Left kidney (tissue), 8 donors: ENCODE measurements at places on chromosomes 1 and 21.

GRCh38 chr1:154741741-154742495, 128.2 kb downstream of the KCNN3 start:
- DNase-seq = no peak

DNA sequence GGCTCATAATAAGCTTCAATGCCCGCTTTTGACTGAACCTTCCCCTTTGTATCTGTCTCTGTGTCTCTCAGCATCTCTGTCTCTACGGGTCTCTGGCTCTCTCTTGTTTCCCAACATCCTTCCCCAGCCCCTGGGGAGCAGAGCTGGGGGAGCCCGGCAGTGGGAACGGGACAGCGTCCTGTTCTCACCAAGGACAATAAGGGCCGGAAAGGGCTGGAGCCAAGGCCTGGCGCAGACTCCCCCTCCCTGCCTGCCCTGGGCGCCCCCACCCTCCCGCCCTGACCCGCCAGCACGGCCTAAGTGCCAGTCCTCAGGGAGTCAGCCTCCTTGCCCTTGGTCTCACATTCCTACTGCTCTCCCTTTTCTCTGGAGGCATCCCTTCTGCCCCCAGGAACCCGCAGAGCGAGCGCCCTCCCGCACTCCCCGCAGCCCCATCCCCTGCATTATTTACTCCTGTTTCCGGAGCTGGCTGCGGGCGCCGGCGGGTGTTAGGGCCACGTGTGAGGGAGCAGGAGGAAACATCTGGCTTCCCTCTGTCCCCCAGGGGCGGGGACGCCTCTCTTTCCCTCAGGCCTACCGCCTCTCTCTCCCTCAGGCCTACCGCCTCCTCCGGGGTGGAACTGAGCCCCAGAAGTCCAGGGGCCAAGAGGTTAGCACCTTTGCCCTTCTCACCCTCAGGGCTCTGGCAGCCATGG, 6.5 kb downstream of the KRTCAP2 start:
- peak; percentile 55 for DNase-seq

- DNase-seq = no peak
Measured at GRCh38 chr1:115189814-115190539, 100.7 kb upstream of the TSPAN2 start.

GRCh38 chr21:31624961-31625491, 34.5 kb upstream of the SOD1 start:
- DNase-seq = no peak

GRCh38 chr1:37100310-37100709, 66.0 kb upstream of the GRIK3 start:
- DNase-seq = no peak

GRCh38 chr21:45219517-45219916, 68.2 kb downstream of the POFUT2 start:
- DNase-seq = no peak

- no peak for DNase-seq
Measured at GRCh38 chr1:30037251-30038118, 685.9 kb downstream of the MATN1 start.

DNA sequence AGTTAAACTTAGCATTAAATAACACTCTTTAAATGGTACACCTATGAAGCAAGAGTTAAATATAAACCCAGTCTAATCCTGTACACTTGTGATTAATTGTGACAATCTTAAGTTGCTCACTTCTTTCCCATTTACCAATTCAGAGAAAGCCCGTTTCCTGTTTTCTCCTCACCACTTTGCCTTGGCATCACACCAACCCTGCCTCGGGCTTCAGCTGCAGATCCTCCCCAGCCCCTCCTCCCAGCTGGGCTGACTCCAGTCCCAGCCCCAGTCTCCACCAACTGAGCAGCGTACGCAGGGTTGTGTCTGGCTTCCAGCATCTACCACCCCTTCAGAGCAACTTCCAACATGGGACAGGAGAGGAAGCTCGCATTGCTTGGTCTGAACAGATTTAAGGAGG, 4.1 kb downstream of the PYCR2 start:
- DNase-seq = no peak

- no peak for DNase-seq
Measured at GRCh38 chr1:177238967-177239366, 68.2 kb downstream of the BRINP2 start.

GRCh38 chr1:244963231-244963826, 99.0 kb upstream of the HNRNPU start:
- no peak for DNase-seq

DNA sequence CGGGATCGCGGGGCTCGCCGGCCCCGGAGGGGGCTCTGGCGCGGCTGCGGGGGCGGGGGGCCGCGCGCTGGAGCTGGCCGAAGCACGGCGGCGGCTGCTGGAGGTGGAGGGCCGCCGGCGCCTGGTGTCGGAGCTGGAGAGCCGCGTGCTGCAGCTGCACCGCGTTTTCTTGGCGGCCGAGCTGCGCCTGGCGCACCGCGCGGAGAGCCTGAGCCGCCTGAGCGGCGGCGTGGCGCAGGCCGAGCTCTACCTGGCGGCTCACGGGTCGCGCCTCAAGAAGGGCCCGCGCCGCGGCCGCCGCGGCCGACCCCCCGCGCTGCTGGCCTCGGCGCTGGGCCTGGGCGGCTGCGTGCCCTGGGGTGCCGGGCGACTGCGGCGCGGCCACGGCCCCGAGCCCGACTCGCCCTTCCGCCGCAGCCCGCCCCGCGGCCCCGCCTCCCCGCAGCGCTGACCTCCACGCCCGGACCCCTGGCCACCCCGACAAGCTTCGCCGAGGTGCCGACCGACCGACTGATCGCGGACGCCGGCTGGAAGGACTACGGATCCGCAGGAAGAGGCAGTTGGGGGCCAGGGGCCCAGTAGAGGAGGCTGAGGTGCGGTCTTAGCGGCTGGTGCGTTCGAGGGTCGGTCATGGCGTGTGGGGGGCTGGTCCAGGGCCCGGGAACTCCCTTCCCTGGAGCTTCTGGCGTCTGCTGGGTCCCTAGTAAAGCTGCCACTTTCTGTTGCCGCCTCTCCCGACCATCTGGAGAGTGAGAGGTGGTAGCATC, 711 bp downstream of the TRNP1 start:
- DNase-seq = no peak
